ENCODE measurements at places on chromosomes 7 and 10.

- no peak for DNase-seq
These were observed 154.0 kb downstream of the CCDC3 start for GRCh38 chr10:12847361-12847975.

- DNase-seq, result no peak
These were observed 417.7 kb downstream of the ZWINT start for GRCh38 chr10:55943403-55943802.

DNA sequence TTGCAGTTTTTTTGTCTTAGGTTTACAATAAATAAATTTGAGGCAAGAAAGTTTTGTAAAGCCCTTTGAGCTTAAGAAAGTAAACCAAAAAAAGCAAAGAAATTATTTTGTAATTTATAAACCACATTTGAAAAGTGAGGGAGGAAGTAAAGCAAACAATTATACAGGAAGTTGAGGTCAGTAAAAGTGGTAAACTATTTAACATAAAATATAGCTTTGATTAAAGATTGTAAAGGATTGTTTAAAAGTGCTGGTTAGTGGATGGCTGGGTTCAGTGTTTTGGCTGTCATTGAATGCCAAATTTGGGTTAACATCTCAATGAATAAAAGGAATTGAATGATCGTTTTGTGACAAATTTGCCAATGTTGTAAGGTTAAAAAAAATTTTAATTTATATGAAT is 9.9 kb downstream of the SOSTDC1 start:
- DNase-seq, result no peak

- peak; percentile 72 for DNase-seq
These were observed at the start of gene SGPL1 for GRCh38 chr10:70815504-70816219. SGPL1 (plus strand) TSS chr10:70815948; CDS start chr10:70816854, 906 bp downstream.

- DNase-seq, result no peak
These were observed 16.1 kb downstream of the TBATA start for GRCh38 chr10:70769121-70769520.

DNA sequence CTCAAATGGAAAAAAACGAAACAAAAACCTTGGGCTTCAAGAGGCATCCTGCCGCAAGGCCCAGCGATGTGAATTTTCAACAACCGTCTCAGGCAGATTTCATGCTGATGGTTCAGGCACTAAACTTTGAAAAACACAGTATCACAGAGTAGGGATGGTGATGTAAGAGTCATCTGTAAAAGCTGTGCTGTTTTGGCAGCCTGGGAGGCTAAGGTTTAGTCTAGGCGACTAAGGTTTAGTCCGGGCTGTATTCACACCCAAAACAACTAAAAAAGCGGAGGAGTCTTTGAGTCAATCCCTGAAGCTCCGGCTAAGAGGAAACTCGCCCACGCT is 420 bp upstream of the MINPP1 start:
- DNase-seq, result peak; percentile 29

DNA sequence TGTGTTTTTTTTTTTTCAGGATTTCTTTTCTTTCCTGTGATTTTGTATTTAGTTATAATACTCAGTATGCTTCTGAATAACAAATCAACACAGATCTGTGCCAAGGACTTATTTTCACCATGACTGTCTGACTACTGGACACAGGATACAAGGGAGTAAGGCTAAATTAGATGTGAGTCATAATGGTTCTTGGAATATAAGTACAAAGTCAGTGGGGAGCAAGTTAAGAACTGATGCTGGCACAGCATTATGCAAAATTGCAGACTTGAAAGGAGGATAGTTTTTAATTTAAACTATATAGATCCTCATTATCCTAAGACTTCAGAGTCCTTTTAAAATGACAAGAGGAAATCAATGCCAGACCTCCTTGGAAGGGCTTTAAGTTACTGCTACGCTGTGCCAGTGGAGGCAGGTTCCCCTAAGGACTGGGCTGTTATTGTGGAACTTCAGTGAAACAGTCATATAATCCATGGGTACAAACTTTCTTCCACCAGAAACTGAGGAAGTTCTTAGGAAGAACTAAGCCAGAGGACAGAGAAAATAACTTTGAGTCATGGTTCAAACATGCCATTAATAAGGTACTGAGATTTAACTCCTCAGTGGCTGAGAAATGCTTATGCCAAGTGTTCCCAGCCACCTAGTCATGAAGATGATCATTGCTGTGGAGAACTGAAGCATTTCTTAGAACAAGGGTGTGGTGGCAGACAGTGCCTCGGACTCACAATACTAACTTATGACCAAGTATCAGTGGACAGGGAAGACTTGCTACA is 531.2 kb downstream of the HTR7 start:
- no peak for DNase-seq

GRCh38 chr10:79981450-79982361 is 32.8 kb upstream of the SFTPD start:
- peak; percentile 11 for DNase-seq

GRCh38 chr10:35555962-35556930 is 48.9 kb upstream of the GJD4 start:
- no peak for DNase-seq

DNA sequence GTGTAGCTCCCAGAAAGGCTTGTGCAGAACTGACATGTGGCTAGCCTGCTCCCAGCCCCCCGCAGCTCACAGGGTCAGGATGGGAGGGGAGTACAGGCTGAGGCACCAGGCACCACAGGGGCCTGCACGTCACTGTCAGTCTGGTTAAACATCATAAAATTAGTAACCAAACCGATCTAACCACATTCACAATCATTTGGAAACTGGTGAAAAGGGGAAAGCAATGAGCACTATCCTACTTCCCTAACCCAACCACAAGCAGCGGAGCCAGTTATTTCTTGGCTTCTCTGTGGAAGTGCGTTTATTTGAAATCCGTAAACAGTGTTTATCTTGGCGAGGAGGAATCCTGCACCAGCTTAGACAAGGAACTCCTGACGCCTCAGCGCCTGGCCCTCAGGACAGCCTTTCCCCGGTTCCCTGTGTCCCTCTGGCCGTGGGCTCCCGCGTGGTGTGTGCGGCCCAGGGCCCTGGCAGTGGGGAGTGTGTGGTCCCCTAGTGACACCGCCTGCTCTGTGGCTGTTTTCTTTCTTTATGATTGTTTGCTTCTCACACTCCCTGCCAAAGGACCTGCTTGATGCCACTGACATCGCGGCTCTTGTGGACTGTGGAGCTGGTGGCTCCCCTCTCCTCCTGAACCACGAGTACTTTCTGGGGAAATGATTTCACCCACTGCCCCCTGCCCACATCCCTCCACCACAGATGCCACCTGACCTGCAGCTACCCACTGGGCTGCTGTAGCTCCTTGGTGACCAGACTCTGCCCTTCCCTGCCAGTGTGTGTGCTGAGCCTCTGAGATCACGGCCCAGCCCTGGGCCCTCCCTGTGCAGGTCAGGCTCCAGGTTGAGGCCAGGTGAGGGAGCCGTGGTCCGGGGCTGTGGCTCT is 38.0 kb downstream of the INPP5A start:
- peak; percentile 78 for DNase-seq

GRCh38 chr7:41133690-41134299 is 569.1 kb downstream of the INHBA start:
- DNase-seq, result no peak

DNA sequence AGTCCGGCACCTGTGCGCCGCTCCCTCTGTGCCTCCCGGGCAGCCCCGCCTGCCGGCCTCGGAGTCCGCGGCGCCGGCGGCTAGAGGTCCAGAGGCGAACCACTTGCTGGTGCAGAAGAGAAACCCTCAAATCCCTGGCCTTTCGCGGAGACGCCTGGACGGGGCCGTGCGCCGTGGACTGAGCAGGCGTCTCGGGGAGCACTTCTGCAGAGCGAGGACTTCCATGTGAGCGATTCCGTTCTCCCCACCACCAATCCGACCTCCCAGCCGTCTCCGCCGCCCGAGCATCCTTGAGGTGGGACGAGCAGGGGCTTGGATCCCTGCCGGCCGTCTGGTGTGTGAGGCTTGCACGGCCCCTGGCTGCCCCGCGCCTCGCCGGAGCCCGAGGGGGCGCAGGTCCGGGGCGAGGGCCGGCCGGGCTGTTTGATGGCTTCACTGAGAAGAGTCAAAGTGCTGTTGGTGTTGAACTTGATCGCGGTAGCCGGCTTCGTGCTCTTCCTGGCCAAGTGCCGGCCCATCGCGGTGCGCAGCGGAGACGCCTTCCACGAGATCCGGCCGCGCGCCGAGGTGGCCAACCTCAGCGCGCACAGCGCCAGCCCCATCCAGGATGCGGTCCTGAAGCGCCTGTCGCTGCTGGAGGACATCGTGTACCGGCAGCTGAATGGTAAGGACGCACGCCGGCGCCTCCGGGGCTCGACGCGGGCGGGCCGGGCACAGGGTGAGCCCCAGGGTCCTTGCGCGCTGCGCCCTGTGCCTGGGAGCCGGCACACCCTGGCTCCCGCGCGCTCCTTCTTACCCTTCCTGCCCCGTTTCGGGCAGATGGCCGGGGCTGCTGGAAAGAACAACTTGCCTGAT is 660 bp downstream of the GALNT17 start:
- no peak for DNase-seq

- no peak for DNase-seq
These were observed 28.3 kb downstream of the TAF3 start for GRCh38 chr10:7846591-7846990.

DNA sequence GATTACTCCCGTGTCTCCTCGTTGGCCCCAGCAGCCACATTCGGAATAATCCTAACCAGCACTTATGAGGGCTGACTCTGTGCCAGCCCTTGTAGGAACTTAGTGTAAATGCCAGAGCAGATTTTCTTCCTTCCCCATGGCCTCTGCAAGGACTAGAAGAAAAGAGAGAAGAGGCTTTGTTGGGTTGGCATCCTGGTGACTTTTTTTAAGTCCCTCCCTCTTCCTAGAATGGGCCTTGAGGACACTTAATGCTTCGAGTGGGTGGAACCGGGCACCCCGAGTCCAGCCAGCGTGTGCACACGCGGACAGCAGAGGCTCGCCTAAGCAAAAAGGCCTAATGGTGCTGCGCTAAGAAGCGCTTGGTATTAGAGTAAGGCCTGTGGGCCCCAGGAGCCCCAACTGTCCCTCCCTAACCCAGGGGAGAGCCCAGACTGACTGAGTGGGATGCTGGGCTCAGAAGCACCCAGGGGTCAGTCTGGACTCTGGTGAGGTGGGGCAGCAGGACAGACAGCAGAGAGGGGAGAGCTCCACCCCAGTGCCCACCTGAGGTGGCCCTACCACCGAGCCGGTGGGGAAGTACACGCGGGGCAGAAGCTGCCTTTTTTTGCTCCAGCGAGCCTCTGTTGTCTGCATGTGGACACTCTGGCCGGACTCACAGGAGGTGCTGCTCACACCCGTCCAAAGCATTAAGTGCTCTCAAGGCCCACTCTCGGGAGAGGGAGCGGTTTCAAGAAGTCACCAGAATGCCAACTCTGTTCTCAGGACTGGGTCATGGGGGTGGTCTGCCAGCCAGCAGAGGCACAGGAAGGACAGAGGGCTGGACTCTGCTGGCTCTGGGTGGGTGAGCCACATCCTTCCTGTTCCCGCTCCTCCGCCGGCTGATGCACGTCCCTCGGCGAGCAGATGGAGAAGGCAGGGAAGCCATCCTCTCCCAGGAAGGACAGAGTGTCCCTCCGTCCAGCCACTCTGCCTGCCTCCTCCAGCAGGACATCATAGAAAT is 12.5 kb downstream of the ITPRIP start:
- DNase-seq, result peak; percentile 58

GRCh38 chr7:93559639-93560491 is 14.7 kb downstream of the CALCR start:
- DNase-seq, result peak; percentile 54

- no peak for DNase-seq
These were observed 166.6 kb upstream of the MKLN1 start for GRCh38 chr7:131161103-131161502.

DNA sequence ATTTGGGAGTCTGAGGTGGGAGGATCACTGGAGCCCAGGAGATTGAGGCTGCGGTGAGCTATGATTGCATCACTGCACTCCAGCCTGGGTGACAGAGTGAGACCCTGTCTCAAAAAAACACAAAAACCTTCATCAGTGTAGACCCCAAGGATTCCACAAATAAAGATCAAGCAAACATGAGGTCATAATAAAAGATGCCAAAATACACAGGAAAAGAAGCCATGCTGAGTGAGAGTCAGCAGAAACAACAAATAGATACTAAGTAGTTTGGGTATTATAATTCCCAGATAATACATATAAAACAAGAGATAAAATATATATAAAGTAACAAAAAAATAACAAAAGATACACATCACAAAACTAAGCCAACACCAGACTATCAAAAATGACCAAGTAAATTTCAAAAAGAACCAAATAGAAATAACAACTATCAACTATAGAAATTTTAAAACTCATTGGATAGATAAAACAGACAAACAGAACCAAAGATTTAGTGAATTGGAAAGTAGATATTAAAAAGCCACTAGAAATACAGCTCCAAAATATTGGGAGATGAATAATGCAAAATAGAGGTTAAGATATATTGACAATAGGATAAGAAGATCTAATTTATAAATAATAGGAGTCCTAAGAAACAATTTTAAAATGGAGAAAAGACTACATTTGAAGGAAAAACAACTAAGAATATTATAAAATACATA is 48.9 kb upstream of the FHIP2A start:
- DNase-seq, result no peak

- no peak for DNase-seq
These were observed 94.3 kb downstream of the IPMK start for GRCh38 chr10:58173391-58173790.

- no peak for DNase-seq
These were observed 119.4 kb downstream of the KMT2E start for GRCh38 chr7:105133358-105133757.

DNA sequence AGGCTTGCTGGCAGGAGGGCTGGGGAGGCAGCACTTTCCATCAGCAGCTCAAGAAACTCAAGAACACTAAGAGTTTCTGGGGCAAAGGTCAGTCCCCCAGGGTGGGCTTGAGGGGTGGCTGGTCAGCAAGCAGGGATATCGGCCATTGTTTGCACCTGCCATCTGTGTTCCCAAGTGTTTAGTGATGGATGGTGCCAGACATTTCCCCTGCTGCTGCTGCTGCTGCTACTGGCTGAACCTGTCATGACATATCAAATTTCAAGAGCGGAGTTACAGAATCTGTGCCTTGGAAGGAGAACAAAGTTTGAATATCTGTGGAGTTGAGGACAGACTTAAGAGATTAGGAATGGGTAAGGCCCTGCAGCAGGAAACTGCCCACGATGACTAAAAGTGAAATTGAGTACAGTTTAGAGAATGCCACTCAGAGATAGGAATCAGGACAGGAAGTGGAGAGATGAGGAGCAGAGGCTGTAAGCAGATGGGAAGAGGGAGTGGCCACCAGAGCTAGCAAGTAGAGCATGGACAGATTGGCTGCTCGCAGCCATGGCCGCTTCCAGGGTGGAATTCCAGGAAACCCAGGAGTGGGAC is 39.2 kb upstream of the PPP1R3C start:
- no peak for DNase-seq

DNA sequence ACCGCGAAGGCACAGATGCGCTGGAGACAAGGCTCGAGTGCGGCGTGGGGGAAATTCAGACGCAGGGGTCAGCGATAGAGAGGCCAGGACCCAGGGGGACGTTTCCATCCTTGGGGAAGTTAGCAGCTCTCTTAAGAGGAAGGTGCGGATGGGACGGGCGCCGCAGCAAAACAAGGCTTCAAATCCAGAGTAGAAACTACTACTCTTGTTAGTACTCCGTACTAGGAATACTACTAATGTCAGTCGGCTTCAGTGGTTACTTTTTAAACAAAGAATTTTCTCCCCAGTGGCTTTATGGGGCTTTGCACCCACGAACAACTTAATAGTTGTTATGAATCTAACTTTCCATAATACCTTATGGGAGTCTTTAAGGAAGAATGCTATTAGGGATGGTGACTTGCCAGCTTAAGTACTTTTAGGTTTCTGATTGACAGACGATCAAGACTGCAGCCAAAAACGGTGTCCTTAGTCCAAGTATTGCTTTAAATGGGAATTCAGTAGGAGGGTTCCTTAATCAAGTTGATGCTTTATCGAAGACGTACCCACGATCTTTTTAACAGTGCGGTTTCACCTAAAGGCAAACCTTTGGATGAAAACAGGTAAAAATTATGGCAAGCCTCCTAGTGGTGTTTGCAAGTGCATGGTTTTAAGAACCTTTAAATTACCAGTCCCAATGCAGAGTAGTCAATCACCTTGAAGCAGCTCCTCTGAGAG is 812 bp upstream of the IDE start:
- DNase-seq, result peak; percentile 29

Measured in pons (tissue), 1 donor.